Myocyte (in vitro differentiated cells): ENCODE measurements at places on chromosomes 1 and 21. TPM values are rescaled to one million over a fixed set of nuclear protein-coding genes. Genes with fewer than 3 reads are reported as not detected.

GRCh38 chr1:77273891-77274290 lies 7.9 kb upstream of the AK5 start:
- no peak for DNase-seq

The CASQ2 gene
- total RNA-seq = 247 and 330 TPM in 2 replicates

DNA sequence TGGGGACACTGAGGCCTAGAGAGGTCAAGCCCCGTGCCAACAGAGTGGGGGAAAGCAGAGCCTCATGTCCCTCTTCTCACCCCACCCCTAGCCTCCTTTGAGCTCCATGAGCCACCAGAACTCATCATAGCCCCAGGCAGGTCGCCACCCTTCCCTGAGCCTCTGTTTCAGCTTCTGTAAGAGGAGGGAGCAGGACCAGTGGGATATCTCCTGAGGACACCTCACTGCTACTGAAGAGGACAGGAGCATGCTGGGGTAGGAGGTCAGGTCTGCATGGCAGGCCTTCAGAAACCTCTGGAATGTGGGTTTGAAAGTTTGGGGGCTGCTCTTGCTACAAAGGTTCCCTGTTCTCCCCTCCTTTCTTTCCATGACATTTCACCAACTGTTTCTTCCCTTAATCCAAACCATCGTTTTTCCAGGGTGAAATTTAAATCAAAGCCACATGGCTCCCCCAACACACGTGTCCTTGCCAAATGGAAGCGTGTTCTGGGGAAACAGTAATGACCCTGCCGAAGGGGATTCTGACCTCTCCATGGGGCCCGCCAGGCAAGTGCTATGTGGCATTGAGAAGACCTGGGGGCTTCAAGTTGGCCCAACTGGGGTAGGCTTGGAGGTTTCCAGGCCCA lies 88.1 kb upstream of the RUNX3 start:
- no peak for DNase-seq

GRCh38 chr1:240866724-240867123 lies 254.8 kb upstream of the GREM2 start:
- DNase-seq = no peak

The FAM3B gene
- total RNA-seq = not detected in 2 replicates

DNA sequence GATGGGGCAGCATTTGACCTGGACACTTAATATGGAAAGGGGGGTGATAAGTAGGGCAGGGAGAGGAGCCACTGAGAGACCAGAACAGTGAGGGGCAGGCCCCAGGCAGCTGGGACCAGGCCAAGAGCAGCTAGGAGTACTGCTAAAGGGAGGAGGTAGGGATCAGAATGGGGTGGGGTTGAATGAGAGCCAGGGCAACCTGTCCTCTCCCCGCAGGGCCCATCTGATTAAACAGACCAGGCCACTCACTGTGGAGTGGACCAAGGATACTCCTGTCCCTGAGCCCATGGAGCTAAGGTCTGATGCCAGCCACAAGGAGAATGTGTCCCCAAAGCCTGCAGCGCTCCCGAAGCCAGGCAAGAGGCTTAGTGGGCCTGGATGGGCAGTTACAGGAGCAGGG lies 2.1 kb downstream of the C1orf167 start:
- DNase-seq = no peak

The TFB2M gene
- total RNA-seq = 16.0 and 16.5 TPM in 2 replicates

DNA sequence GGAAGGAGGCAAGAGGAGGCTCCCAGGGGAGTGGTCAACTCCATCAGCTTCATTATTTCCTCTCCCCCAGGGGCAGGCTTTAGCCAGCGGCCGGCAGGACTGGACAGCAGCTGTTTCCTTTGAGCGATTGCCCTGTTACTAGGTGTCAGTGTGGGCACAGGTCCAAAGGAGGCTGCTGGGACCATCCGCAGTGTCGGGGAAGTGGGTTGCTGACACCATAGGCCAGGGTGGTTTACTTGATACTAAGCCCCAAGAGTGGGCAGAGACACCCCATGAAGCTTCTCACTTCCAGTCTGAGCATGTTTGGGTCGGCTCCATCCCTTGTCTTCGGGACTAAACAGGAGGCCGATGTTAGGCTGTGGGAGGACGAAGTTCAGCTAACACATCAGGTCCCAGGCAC lies 63.6 kb downstream of the KAZN start:
- DNase-seq = peak; percentile 7
